ENCODE measurements at places on chromosomes 5 and 9.

DNA sequence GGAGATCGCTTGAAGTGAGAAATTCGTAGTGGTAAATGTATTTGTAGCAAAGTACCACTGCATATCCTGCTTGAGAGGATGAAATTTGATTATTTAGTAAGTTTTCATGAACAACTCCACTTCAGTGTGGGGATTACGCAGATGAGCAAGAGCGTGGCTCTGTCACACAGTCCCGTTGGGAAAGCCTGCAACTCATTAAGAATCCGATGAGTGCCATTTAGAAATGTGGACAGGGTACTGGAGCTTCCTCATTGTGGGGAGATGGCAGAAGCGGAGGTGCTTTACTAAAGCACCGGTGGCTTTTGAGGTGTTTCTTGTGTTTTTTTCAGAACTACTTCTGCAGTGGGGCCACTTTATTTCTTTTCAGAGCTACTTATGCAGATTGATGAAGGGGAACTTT, 1.4 kb downstream of the TJP2 start:
- DNase-seq, result no peak

DNA sequence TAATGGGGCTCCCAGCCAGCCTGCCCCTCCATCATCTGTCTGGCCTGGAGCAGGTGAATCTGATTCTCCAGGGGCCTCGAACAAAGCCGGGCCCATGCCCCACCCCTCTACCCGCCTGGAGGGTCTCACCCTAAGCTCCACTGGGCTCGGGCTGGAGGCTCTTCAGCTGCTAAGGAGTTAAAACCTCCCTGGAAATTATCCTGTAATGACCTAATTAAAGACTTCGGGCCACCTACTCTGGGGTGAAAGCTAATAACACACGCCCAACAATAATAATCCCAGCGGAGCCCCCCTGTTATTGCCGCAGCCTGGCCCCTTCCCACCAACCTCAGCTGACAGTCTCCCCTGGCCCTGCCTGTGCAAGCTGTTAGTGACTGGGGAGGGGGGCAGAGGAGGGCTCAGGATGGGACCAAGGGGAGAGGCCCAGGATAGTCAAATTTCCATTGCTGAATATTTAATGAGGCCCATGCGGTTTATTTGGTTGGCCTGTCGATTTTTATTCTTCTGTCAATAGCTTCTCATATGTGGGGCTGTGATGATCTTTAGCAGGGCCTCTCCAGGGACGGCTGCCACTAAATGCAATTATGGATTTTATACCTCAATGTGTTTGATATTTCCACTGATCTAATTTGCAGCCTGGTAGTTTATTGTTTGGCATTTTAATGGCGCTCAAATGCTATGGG, 25.7 kb downstream of the LMX1B start:
- DNase-seq, result no peak

DNA sequence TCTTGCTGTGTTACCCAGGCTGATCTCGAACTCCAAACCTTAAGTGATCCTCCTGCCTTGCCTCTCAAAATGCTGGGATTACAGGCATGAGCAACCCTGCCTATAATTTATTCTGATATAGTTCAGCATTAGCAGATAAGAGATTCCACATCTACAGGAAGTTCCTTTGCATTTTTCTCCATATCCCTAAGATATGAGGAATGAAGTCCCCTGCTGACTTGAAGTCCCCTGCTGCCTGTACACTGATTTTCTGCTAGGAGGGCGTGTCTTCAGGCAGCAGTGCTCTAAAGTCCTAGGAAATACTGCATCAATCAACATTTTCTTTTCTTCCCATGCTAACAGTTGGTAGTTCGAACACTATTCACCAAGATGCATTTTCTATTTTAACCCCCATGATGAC, 105.8 kb downstream of the ARHGAP26 start:
- no peak for DNase-seq

DNA sequence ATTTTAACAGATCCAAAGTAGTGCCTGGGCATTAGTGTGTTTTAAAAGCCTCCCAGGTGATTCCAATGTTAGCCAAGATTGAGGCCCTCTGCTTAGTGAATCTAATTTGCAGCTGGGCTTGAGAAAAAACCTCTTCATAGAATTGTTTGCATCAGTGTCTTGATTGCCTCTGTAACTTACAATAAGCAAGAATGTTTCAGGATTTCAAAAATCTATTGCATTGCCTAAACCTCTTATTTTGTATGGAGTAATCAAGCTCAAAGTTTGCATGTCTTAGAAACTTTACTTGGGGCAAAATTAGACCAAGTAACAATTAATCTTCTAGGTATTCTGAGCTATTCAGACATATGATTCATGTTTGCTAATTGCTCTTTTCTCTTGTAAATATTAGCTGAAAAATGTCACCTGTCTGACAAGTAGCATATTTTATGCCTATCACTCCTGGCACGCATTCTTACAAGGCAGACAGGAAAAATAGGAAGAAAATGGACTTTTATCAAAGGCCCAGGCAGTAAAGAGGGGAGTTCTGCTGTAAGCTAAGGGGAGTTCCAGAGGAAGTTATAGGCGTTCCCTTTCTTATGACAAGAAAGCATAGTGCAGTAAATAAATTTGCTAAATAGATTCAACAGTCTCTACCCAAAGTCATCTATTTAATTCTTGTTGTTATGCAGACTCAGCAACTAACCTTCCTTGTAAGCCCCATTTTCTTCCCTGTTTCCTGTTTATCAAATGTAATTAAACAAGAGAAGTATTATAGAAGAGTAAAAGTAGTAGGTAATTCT, 21.0 kb downstream of the PDCD1LG2 start:
- DNase-seq, result no peak

DNA sequence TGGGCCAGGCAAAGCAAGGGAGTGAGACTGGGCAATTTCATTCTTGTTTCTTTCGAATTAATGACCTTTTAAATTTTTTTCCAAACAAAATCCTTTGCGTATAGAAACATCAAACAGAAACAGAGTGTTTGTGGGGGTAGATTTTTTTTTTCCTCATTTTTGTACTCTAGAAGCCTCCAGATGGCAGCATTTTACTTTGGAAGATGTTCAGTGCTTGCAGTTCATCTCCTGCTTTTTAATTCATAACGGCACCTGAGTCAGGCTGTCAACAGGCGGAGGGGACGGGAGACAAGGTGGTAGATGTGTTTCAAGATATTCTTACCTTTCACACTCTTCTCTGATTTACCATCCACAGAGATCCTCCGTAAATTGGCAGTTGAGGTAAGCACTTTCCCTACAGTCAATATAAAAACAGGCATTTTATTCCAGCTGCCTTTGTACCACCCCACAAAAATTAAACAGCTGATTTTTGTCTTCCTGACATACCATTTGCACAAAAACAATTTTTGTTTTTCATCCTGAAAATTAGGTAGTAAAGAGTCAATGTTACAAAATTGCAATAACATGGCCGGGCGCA, 99.5 kb upstream of the FBXL17 start:
- DNase-seq, result no peak

DNA sequence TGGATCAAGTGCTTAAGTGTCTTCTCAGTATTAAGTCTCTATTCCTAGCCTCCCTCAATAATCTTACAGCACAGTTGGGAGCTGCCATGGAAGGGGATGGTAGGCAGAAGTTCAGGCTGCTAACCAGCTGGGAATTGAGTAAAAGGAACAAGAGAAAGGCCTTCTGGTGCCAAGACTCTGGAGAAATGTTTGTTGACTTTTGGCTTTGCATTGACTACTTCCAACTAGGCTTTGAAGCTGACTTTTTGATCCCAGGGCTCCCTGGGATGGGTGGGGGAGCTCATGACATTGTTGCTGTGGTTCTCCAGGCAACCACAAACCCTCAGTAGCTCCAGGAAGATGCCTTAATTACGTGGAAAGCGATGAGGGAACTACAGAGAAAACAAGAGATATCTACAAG, 85.2 kb upstream of the HTR4 start:
- DNase-seq, result no peak

GRCh38 chr5:61275841-61276240, 56.2 kb upstream of the ZSWIM6 start:
- DNase-seq, result peak; percentile 14
